ENCODE measurements at places on chromosomes 12 and 14.

GRCh38 chr14:58078068-58078467, 73.9 kb downstream of the ARMH4 start:
- H3K36me3 ChIP-seq = peaks cover 6% of the 10 kb centered on the region
- H3K27ac ChIP-seq = no peak overlapping the region
- no peaks in the 10 kb centered on the region for H3K27me3 ChIP-seq

DNA sequence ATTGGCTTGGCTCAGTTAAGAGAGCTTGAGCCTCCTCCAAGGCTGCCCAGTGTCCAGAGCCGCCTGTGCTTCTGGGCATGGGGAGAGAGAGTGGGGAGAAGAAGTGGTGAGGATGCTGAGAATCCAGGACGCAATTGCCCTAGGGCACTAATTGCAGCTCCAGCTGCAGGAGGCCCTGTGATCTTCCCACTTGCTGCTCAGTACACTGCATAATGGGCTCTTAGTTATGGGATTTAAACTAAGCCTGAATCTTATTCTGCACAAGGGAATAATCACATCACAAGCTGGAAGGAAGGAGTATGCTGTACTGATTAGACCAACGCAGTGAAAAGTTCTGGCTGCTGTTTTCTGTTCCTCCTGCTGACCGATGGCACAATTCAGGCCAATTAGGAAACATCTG, 101.0 kb upstream of the PRMT8 start:
- DNase-seq = no peak
- H3K4me3 ChIP-seq = no peak overlapping the region
- H3K4me1 ChIP-seq = no peaks in the 10 kb centered on the region
- peaks cover 22% of the 10 kb centered on the region for H3K27me3 ChIP-seq
- no peaks in the 10 kb centered on the region for H3K36me3 ChIP-seq

DNA sequence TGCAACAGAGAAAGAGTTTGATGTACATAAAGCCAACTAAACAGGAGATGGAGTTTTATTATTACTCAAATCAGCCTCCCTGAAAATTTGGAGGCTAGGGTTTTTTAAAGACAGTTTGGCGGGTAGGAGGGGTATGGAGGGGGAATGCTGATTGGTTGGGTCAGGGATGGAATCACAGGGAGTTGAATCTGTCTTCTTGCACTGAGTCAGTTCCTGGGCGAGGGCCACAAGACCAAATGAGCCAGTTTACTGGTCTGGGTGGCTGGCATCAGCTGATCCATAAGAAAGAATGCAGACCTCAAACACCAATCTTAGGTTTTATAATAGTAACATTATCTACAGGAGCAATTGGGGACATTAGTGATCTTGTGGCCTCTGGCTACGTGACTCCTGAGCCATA, 64.9 kb downstream of the RIN3 start:
- no peaks in the 10 kb centered on the region for H3K4me1 ChIP-seq
- no peak for DNase-seq
- no peak overlapping the region for H3K4me3 ChIP-seq
- peaks cover 1% of the 10 kb centered on the region for H3K36me3 ChIP-seq

- H3K36me3 ChIP-seq = no peaks in the 10 kb centered on the region
- H3K27ac ChIP-seq = no peak overlapping the region
- H3K4me1 ChIP-seq = peaks cover 4% of the 10 kb centered on the region
- no peaks in the 10 kb centered on the region for H3K27me3 ChIP-seq
- no peak overlapping the region for H3K4me3 ChIP-seq
Measured at GRCh38 chr14:66139432-66139831, 346.7 kb upstream of the CCDC196 start.

DNA sequence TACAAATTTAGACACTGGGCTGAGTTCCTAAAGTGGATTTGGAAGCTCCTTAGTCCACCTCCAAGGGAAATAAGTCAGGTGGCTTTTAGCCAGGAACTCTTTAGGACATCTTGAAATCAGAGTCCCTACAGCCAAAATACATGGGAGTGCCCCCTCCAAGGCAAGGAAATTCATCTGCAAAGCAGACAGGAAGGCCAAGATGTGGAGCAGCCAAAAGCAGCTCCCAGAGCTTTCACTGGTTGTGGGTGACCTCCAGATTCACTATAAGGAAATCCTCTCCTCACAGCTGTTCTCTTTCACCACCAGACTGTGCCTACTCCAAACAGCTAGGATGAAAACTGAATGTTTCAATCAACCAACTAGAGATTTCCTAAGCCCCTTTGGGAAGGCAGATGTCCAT, 6.6 kb downstream of the TTC9 start:
- H3K36me3 ChIP-seq = peaks cover 2% of the 10 kb centered on the region
- no peak overlapping the region for H3K27ac ChIP-seq
- H3K4me1 ChIP-seq = peaks cover 4% of the 10 kb centered on the region
